Progenitor cell of endocrine pancreas (in vitro differentiated cells): ENCODE measurements at places on chromosomes 16 and 17. TPM values are rescaled to one million over a fixed set of nuclear protein-coding genes. Genes with fewer than 3 reads are reported as not detected.

Gene FDXR
- 16.9 and 18.2 TPM in 2 replicates for total RNA-seq

Gene MYH13
- total RNA-seq: not detected in 2 replicates

Gene SEPTIN1
- total RNA-seq: 2.0 and 2.3 TPM in 2 replicates

Gene SCGB1C2
- total RNA-seq: not detected in 2 replicates

Gene RRAD
- total RNA-seq: 0.27 and 0.36 TPM in 2 replicates

Gene TEKT1
- not detected in 2 replicates for total RNA-seq

Gene GFER
- total RNA-seq: 27.1 and 32.9 TPM in 2 replicates

Gene NGFR
- total RNA-seq: 2.7 and 6.2 TPM in 2 replicates

Gene SNAI3
- 1.2 and 1.9 TPM in 2 replicates for total RNA-seq

Gene FBXO39
- not detected in 2 replicates for total RNA-seq

Gene CCL1
- total RNA-seq: not detected in 2 replicates

Gene ADORA2B
- 0.48 and 0.67 TPM in 2 replicates for total RNA-seq

Gene KIF18B
- 27.7 and 32.2 TPM in 2 replicates for total RNA-seq

Gene CD300E
- not detected in 2 replicates for total RNA-seq

Gene ZNF385C
- total RNA-seq: 2.7 TPM in 2 replicates

Gene C17orf50
- total RNA-seq: not detected in 2 replicates

Gene FAM20A
- 13.7 and 15.6 TPM in 2 replicates for total RNA-seq

Gene C1QTNF8
- not detected in 2 replicates for total RNA-seq

Gene MYH2
- not detected in 2 replicates for total RNA-seq

Gene DHRS7C
- total RNA-seq: not detected in 2 replicates

Gene NHLRC4
- 0.51 and 1.4 TPM in 2 replicates for total RNA-seq

Gene EIF3CL
- total RNA-seq: 74.0 and 106 TPM in 2 replicates

Gene SCRN2
- total RNA-seq: 58.6 and 59.0 TPM in 2 replicates

Gene DPEP3
- total RNA-seq: not detected in 2 replicates

Gene CD300LG
- not detected in 2 replicates for total RNA-seq

Gene HOXB4
- total RNA-seq: 3.4 and 6.0 TPM in 2 replicates

Gene PRR11
- total RNA-seq: 21.2 and 24.9 TPM in 2 replicates

Gene PPP1R27
- not detected in 2 replicates for total RNA-seq

Gene CDRT15
- total RNA-seq: not detected in 2 replicates

Gene MAPT
- total RNA-seq: 2.5 and 3.6 TPM in 2 replicates

Gene PROCA1
- 15.2 and 16.3 TPM in 2 replicates for total RNA-seq

Gene RBFOX1
- 0.29 and 1.0 TPM in 2 replicates for total RNA-seq

Gene TEX19
- 0.24 TPM in 1 of 2 replicates, not detected in the other for total RNA-seq

Gene XPO6
- 82.9 and 87.5 TPM in 2 replicates for total RNA-seq

Gene PDE6G
- total RNA-seq: 0.50 TPM in 1 of 2 replicates, not detected in the other

Gene NATD1
- total RNA-seq: 13.5 TPM in 2 replicates

Gene RHBDL1
- 5.0 and 5.2 TPM in 2 replicates for total RNA-seq

Gene CLN3
- 43.9 and 45.4 TPM in 2 replicates for total RNA-seq

Gene CEMP1
- total RNA-seq: 0.58 and 0.62 TPM in 2 replicates

Gene KIF2B
- total RNA-seq: not detected in 2 replicates

Gene C16orf96
- 1.2 and 1.7 TPM in 2 replicates for total RNA-seq

Gene ASPA
- total RNA-seq: not detected in 2 replicates

Gene ASIC2
- 0.29 and 1.2 TPM in 2 replicates for total RNA-seq

Gene BCO1
- total RNA-seq: 2.2 and 3.3 TPM in 2 replicates

Gene TMUB2
- total RNA-seq: 48.5 and 50.3 TPM in 2 replicates

Gene ADAD2
- not detected in 2 replicates for total RNA-seq

Gene USP6
- total RNA-seq: 0.80 and 0.84 TPM in 2 replicates

Gene B3GNT9
- 5.1 TPM in 2 replicates for total RNA-seq

Gene RPL38
- 798 and 811 TPM in 2 replicates for total RNA-seq

Gene BIRC5
- total RNA-seq: 28.9 and 30.0 TPM in 2 replicates

Gene CIITA
- total RNA-seq: not detected in 2 replicates
